Upper lobe of left lung (tissue), 6 donors: ENCODE measurements at places on chromosomes 11 and 22. TPM values are rescaled to one million over a fixed set of nuclear protein-coding genes. Genes with fewer than 3 reads are reported as not detected.

MRGPRF gene
- 13.6 TPM for total RNA-seq

FAM180B gene
- total RNA-seq = not detected

GRCh38 chr11:120248551-120249278 is 8.8 kb downstream of the POU2F3 start:
- H3K27ac ChIP-seq = no peak overlapping the region
- H3K4me1 ChIP-seq = no peaks in the 10 kb centered on the region
- H3K36me3 ChIP-seq = no peaks in the 10 kb centered on the region
- no peak overlapping the region for H3K4me3 ChIP-seq
- DNase-seq = no peak

GRCh38 chr11:126304457-126305075 is 706 bp downstream of the DCPS start:
- H3K36me3 ChIP-seq = peaks cover 20% of the 10 kb centered on the region
- peaks cover 16% of the 10 kb centered on the region for H3K4me1 ChIP-seq
- DNase-seq = no peak
- no peaks in the 10 kb centered on the region for H3K27me3 ChIP-seq
- H3K4me3 ChIP-seq = peak overlapping the region; percentile 83

GRCh38 chr22:49094151-49094550 is 733.5 kb downstream of the BRD1 start:
- H3K27me3 ChIP-seq = no peaks in the 10 kb centered on the region
- H3K4me1 ChIP-seq = no peaks in the 10 kb centered on the region
- DNase-seq = no peak
- no peak overlapping the region for H3K27ac ChIP-seq

DNA sequence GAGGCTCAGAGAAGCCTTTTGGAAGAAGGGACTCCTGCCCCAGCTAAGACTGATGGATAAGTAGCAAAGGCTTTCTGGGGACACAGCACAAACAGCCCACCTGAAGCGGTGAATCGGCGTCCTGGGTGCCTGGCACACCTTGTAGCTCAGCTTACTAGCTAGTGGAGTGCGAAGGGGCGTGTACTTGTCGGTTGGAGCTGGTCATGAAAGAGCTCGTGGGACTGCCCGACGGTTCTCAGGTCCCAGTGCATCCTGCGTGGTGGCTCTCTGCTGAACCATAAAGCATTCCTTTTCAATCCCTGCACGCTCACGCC is 690 bp upstream of the UVRAG start:
- H3K27me3 ChIP-seq = no peaks in the 10 kb centered on the region
- H3K4me3 ChIP-seq = peak overlapping the region; percentile 99
- H3K4me1 ChIP-seq = peaks cover 40% of the 10 kb centered on the region
- DNase-seq = peak; percentile 88

- no peak overlapping the region for H3K27ac ChIP-seq
- no peaks in the 10 kb centered on the region for H3K36me3 ChIP-seq
- DNase-seq = peak; percentile 44
- peaks cover 14% of the 10 kb centered on the region for H3K27me3 ChIP-seq
Observed at GRCh38 chr22:43412808-43413795, 1.3 kb downstream of the MPPED1 start.

- H3K4me3 ChIP-seq = no peak overlapping the region
- H3K36me3 ChIP-seq = no peaks in the 10 kb centered on the region
- no peak overlapping the region for H3K27ac ChIP-seq
- H3K4me1 ChIP-seq = no peaks in the 10 kb centered on the region
- no peaks in the 10 kb centered on the region for H3K27me3 ChIP-seq
Observed at GRCh38 chr22:24683691-24684090, 80.7 kb downstream of the GGT1 start.

DNA sequence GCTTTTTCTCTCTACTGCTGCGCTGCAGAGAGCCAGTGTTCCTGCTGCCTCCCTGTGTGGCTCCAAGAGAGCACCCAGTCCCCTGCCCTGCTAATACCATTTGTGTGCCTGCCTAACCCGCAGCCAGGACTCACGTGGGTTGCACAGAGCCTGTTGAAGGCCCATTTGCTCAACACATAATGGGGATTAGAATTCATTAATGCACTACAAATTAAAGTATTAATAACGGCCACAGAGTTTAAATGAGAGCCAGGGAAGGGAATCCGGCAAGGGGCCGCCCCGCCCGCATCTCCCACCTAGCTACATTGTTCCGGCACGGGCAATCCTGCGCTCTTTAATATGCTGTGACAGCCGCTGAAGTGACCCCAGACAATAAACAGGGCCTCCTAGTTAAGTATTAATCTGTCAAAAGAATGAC is 211.3 kb downstream of the NXPE2 start:
- H3K27me3 ChIP-seq = no peaks in the 10 kb centered on the region
- no peak for DNase-seq
- no peak overlapping the region for H3K27ac ChIP-seq
- no peak overlapping the region for H3K4me3 ChIP-seq
- H3K36me3 ChIP-seq = no peaks in the 10 kb centered on the region

DNA sequence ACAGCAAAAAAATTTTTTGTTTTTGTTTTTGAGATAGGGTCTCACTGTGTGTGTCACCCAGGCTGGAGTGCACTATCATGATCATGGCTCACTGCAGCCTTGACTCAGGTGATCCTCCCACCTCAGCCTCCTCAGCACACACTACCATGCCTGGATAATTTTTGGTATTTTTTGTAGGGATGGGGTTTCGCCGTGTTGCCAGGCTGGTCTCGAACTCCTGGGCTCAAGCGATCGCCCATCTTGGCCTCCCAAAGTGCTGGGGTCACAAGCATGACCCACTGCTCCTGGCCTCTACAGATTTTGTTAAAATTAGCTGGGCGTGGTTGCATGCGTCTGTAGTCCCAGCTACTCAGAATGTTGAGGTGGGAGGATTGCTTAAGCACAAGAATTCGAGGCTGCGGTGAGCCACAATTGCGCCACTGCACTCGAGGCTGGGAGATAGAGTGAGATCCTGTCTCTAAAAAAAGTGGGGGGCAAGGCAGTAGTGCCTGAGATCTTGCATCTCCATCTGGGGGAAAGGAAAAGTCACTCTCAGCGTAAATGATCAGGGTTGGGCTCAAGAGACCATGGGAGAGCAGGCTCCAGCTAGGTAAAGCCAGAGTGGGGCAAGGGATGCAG is 10.6 kb upstream of the DGKZ start:
- H3K36me3 ChIP-seq = no peaks in the 10 kb centered on the region
- peaks cover 10% of the 10 kb centered on the region for H3K27me3 ChIP-seq
- peak; percentile 83 for DNase-seq
- no peak overlapping the region for H3K4me3 ChIP-seq
- no peak overlapping the region for H3K27ac ChIP-seq

GRCh38 chr11:110358336-110358735 is 61.9 kb upstream of the RDX start:
- no peak overlapping the region for H3K4me3 ChIP-seq
- no peaks in the 10 kb centered on the region for H3K36me3 ChIP-seq
- DNase-seq = no peak
- H3K4me1 ChIP-seq = peaks cover 2% of the 10 kb centered on the region

DNA sequence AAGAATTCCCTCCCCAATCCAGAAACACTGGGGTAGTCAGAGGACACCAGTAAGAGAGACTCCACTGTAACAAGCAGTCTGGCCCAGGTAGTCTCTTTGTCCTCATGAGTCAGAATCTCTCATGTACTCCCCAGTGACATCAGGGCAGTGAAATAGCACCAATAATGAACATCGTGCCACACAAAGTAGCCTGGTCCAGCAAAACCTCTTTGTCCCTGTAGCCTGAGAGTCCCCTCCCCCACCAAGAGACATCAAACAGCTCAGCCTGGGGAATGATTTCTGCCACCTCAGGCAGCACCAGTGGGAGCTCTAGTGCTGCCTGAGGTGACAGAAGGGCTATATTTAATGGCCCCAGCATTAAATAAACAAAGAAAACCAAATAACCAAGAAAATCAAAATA is 88.1 kb downstream of the SBF2 start:
- no peaks in the 10 kb centered on the region for H3K27me3 ChIP-seq
- DNase-seq = no peak
- H3K36me3 ChIP-seq = no peaks in the 10 kb centered on the region
- no peak overlapping the region for H3K27ac ChIP-seq
- no peak overlapping the region for H3K4me3 ChIP-seq

DNA sequence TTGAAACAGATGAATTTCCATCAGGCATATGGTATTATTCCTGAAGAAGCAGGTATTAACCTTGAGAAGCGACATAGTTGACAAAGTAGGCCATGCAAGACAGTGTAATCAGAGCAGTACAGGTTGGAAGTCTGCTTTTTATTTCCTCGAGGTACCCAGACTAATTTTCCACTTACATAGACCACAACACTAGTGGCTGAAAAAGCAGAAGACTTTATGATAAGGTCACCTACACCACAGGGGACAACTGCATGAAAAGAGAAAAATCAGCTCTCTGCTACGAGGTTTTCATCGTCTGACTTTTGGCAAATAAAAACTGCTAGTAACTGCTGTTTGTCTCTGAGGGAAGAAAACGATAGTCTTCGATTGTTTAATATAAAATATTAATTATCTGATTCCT is 77.5 kb downstream of the CNTN5 start:
- no peaks in the 10 kb centered on the region for H3K27me3 ChIP-seq
- no peaks in the 10 kb centered on the region for H3K36me3 ChIP-seq
- H3K27ac ChIP-seq = no peak overlapping the region
- DNase-seq = no peak
- no peaks in the 10 kb centered on the region for H3K4me1 ChIP-seq

GRCh38 chr11:91947215-91947820 is 277.3 kb upstream of the FAT3 start:
- H3K4me1 ChIP-seq = no peaks in the 10 kb centered on the region
- no peak overlapping the region for H3K27ac ChIP-seq
- no peak for DNase-seq
